ENCODE measurements at places on chromosomes 7 and 10. TPM values are rescaled to one million over a fixed set of nuclear protein-coding genes. Genes with fewer than 3 reads are reported as not detected.

ANKRD1 gene
- 0.06 TPM for polyA plus RNA-seq

IRF5 gene
- 0.78 TPM for polyA plus RNA-seq

EBLN1 gene
- polyA plus RNA-seq = not detected

AHR gene
- 7.7 TPM for polyA plus RNA-seq

CLDN3 gene
- not detected for polyA plus RNA-seq

TFPI2 gene
- polyA plus RNA-seq = 46.0 TPM

MCM10 gene
- polyA plus RNA-seq = 0.75 TPM

PVRIG gene
- polyA plus RNA-seq = 0.31 TPM

CALHM1 gene
- polyA plus RNA-seq = not detected

FGL2 gene
- polyA plus RNA-seq = 0.01 TPM

DIP2C gene
- polyA plus RNA-seq = 2.0 TPM

TCAF2 gene
- polyA plus RNA-seq = 1.2 TPM

VOPP1 gene
- 60.4 TPM for polyA plus RNA-seq

CUL1 gene
- polyA plus RNA-seq = 50.7 TPM

AS3MT gene
- polyA plus RNA-seq = 0.80 TPM

TFR2 gene
- polyA plus RNA-seq = 0.07 TPM

ASB4 gene
- not detected for polyA plus RNA-seq

TAS2R38 gene
- polyA plus RNA-seq = not detected

UCMA gene
- not detected for polyA plus RNA-seq

PRRT4 gene
- 0.12 TPM for polyA plus RNA-seq

VPS37D gene
- 0.81 TPM for polyA plus RNA-seq

NKX2-3 gene
- not detected for polyA plus RNA-seq

AKR1C3 gene
- polyA plus RNA-seq = 11.7 TPM

HOGA1 gene
- polyA plus RNA-seq = 0.49 TPM

DGKI gene
- 0.01 TPM for polyA plus RNA-seq

C7orf33 gene
- not detected for polyA plus RNA-seq

FGFR2 gene
- 12.8 TPM for polyA plus RNA-seq

IDI2 gene
- polyA plus RNA-seq = not detected

ZNF32 gene
- 25.6 TPM for polyA plus RNA-seq

ZNF365 gene
- polyA plus RNA-seq = 20.9 TPM

GNG11 gene
- polyA plus RNA-seq = 0.23 TPM

SMC3 gene
- 6.2 TPM for polyA plus RNA-seq

TUBAL3 gene
- polyA plus RNA-seq = 2.6 TPM

TMEM243 gene
- 13.3 TPM for polyA plus RNA-seq

SLC25A28 gene
- polyA plus RNA-seq = 52.3 TPM

INHBA gene
- polyA plus RNA-seq = 59.2 TPM

UTF1 gene
- not detected for polyA plus RNA-seq

XPNPEP1 gene
- 96.2 TPM for polyA plus RNA-seq

LBX1 gene
- polyA plus RNA-seq = not detected

XRCC2 gene
- polyA plus RNA-seq = 2.0 TPM

ARL5B gene
- polyA plus RNA-seq = 6.3 TPM

ANKRD22 gene
- 5.2 TPM for polyA plus RNA-seq

All from keratinocyte (primary cell).